Hematopoietic multipotent progenitor cell treated with erythropoietin and hydrocortisone succinate and interleukin-3 and kit ligand, for 6 days (in vitro differentiated cells): ENCODE measurements at places on chromosomes 7 and 10.

- DNase-seq = peak; percentile 9
These were observed 81.9 kb downstream of the DNMBP start for GRCh38 chr10:99927721-99928280.

DNA sequence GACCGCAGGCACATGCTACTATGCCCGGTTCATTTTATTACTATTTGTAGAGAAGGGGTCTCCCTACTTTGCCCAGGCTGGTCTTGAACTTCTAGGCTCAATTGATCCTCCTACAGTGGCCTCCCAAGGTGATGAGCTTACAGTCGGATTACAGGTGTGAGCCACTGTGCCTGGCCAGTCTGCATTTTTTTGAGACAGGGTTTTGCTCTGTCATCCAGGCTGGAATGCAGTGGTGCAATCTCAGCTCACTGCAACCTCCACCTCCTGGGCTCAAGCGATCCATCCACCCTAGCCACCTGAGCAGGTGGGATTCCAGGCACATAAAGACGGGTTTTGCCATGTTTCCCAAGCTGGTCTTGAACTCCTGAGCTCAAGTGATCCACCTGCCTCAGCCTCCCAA lies 2.3 kb upstream of the H2BK1 start:
- DNase-seq = no peak

DNA sequence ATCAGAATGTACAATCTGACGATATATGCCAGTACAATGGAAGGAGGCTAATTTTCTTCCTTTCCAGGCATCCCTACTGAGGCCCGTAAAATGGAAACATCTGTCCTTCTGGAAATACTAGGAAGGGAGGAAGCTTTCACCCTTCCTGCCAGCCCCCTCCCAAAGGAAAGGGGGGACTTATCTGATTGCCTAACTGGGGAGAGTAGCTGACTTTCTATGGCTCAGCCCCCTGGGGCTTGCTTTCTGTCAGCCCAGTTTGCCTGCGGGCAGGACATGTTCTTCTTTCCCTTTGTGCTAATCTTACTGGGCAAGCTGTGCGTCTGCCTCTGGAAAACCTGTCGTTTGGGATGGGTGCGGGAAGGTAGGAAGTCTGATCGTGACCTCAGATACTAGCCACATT lies 508.9 kb downstream of the SUGCT start:
- no peak for DNase-seq

DNA sequence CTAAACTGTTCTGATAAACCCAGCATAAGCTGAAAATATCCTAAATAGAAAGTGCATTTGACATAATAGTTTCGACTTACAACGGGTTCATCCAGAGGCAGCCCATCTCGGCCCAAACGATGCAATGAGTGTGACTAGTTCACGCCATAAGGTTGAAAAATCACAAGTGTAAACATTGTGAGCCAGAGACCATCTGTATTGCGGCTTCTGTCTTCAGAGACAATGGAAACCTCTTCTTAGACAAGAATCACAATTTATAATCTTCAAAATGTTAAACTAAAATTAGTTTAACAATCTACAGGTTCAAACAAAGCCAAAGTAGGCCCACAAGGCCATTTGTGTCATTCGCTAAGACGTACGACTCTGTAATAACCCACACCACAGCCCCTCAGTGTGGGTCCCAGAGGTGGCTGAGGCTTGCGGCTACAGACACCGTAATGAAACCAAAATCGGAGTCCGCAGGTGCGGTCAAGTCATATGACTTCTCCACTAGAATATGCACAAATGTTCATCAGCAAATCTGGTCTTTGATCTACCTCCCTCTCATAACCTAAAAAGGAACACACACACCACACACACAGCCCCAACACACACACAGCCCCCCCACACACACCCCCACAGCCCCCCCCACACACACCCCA lies 81.8 kb downstream of the DIP2C start:
- no peak for DNase-seq

DNA sequence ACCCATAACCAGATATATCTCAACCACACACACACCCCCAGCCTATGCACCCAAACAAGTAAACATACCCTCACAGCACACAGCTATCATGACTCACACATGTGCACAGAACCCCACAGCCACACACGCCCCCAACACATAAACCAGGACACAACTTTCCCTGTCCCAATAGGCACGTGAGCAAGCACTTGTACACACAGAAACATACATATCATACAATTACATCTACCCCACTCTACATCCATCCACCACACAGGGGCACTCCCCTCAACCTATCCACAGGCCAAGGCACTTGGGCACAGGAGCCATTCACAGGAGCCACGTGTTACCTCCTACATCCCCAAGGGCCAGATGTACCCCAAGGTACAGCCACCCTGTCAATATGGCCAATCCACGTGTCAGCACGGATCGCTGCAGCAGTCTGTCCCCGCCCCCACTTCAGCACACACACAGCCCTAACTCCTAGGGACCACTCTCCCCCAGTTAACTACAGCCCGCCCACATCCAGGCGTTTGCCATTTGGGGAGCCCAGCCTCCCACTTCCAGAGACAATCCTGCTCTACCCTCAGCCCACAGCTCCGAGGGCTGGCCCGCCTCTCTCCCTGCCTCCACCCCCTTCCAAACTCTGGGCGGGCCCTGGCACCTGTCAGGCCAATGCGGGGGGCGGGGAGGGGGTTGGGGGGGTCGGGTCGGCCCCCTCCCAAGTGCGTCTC lies 163.5 kb downstream of the SH3PXD2A start:
- DNase-seq = no peak

GRCh38 chr7:116772423-116772863 lies 89.9 kb upstream of the CAPZA2 start:
- DNase-seq = no peak

DNA sequence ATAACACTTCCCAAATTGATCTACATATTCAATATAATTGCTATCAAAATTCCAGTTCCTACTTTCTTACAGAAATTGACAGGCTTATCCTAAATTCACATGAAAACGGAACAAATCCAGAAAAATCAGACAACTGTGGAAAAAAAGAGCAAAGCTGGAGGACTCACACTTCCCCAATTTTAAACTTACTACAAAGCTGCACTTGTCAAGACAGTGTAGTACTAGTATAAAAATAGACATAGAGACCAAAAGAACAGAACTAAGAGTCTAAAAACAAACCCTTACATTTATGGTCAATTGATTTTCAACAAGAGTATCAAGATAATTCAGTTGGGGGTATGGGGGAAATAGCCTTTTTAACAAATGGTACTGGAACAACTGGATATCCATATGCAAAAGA lies 27.5 kb downstream of the LMBR1 start:
- DNase-seq = no peak

DNA sequence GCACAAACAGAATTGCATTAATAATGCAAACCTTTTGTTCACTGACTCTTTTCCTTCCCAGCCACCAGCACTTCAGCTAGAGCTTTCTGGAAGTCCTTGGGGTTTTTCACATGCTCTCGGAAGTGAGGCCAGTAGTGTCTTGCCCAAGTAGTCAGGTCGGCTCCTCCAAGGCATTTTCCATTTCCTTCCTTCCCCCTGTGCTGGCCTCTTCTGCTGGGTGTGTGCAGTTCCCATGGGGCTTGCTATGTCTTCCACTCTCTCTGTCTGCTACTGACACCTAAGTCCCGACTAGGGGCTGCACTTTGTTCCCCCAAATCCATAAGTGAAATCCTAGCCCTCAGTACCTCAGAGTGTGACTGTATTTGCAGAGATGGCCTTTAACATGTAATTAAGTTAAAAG lies 175.6 kb upstream of the BMPER start:
- no peak for DNase-seq

DNA sequence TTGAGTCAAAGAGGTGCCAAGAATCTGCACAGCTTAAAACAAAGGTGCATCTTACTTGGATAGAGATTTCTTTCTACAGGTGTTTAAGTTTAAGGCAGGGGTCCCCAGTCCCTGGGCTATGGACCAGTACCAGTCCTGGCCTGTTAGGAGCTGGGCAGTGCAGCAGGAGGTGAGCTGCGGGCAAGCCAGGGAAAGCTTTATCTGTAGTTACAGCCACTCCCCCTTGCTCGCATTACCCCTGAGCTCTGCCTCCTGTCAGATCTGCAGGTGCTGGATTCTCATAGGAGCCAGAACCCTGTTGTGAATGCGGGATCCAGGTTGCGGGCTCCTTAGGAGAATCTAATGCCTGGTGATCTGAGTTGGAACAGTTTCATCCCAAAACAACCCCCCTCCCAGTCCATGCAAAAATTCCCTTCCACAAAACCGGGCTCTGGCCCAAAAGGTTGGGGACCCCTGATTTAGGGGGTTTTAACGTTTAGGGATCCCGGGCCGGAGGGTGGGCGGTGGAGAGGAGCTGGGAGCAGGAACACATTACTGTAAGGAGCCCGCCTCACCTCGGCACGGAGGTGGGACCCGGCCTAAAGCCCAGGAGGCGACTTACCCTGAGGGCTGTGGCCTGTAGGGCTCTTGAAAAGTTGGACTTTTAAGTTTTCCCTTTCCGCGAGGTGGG lies 60.2 kb downstream of the ZNF467 start:
- no peak for DNase-seq

DNA sequence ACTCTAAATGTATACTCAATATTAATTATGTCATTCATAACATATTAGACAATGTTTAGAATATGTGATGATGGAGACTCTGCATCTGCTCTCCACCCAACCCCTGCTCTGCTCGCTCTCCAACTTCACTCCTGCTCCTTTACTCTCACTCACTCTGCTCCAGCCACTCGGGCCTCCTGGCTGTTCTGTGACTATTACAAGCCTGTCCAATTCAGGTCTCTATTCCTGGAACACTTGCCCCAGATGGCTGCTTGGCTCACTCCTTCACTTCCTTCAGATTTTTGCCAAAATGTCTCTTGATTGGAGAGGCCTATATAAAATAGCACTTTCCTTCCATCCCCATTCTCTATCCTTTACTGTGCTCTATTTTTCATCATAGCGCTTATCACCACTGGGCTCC lies 84.8 kb downstream of the HBP1 start:
- no peak for DNase-seq

- no peak for DNase-seq
These were observed 38.0 kb downstream of the EGFR start for GRCh38 chr7:55056577-55057480.

DNA sequence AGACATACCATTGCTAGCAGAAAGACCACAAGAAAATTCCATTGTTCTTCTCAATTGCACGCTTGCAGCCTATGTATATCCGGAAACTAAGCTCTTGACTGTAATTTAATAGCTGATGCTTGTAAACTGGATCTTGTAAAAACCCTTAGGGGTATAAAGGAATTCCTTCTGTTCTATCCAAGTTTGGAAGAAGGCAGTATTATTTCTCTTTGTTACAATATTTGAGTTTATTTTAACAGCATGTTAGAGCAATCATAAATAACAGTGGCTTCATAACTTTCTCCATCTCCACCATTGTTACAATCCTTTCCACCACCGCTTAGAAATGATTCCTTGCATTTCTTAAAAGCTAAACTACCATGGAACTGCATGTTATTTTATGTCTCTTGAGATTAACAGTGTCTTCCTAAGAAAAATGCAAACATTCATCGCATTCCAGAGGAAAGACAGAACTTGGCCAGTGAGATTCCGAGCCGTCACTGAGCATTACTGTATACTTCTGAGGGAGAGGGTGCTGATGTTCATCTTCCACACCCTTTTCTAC lies 92.5 kb downstream of the TRIL start:
- no peak for DNase-seq

DNA sequence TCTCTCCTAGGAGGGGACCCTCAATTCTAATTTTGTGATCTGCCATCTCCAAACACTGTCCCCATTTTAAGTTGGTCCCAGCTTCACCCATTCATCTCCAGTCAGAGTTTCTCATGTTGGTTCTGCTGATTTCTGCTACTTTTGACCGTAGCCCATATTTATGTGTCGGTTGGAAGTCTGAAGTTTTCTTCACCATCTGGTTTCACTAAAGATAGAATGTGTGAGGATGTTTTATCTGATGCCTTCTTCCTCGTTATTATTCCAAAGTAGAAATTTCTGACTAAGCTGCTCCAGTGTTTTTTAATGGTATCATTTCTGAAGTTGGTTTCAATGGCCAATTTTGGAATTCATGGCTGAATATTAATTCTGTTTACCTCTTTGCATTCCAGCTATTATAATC lies 21.3 kb upstream of the IFIT2 start:
- DNase-seq = no peak

GRCh38 chr7:55534262-55534915 lies 37.9 kb downstream of the VOPP1 start:
- peak; percentile 44 for DNase-seq

- no peak for DNase-seq
These were observed 794.5 kb upstream of the IGFBP3 start for GRCh38 chr7:46715579-46715978.

- DNase-seq = no peak
These were observed 173.3 kb downstream of the PDE1C start for GRCh38 chr7:31896925-31897324.

DNA sequence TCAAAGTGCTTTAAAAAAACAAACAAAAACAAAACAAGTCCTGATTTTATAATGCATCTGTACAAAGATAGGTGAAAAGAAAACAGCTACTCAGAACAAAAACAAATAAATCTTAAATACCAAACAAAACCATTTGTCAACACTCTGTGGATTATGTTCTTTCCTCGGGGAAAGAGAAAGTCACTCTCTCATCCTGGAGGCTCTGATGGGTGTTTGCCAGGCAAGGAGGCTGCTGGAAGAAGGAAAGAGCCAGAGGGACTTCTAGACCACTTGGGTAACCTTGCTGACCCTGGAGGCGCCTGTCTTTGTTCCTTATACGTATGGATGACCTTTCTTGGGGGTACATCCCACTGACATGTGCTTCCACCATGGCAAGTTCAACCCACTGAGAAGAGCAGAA lies 92.8 kb downstream of the ZRANB1 start:
- no peak for DNase-seq

- no peak for DNase-seq
These were observed 23.1 kb upstream of the ZNF862 start for GRCh38 chr7:149815121-149815520.

GRCh38 chr7:105890290-105890997 lies 14.0 kb upstream of the ATXN7L1 start:
- DNase-seq = no peak

DNA sequence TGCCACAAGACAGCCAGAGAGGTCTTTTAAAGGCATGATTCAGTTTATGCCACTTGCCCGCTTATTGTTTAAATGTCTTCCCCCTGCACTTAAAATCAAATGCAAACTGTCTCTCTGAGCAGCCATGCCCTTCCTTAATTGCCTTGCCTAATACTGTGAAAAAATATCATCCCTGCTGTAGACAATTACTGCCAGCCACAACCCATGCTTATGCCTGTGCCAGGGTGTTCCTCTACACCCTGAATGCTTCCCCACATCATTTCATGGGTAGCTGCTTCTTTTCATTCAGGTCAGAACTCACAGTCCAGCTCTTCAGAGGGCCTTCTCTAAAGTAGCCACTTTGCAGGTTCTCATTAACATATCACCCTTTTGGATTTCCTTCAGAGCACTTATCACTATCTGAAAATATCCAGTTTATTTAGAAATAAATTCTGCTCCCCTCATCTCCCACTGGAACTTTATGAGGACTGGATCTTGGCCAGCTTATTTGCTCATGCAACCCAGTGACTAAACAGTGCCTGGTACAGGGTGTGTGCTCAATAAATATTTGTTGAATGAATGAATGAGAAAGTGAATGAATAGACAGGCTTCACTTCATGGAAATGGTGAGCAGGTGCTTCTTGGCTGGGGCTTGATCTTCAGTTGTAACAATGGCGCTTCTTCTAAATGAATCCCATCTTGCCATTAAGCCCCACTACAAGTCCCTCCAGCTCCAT lies 162.4 kb upstream of the MDFIC start:
- DNase-seq = no peak
